Right lung (tissue), 10 donors: ENCODE measurements at places on chromosomes 3 and 15. TPM values are rescaled to one million over a fixed set of nuclear protein-coding genes. Genes with fewer than 3 reads are reported as not detected.

LRTM1 gene
- not detected for polyA plus RNA-seq

DNA sequence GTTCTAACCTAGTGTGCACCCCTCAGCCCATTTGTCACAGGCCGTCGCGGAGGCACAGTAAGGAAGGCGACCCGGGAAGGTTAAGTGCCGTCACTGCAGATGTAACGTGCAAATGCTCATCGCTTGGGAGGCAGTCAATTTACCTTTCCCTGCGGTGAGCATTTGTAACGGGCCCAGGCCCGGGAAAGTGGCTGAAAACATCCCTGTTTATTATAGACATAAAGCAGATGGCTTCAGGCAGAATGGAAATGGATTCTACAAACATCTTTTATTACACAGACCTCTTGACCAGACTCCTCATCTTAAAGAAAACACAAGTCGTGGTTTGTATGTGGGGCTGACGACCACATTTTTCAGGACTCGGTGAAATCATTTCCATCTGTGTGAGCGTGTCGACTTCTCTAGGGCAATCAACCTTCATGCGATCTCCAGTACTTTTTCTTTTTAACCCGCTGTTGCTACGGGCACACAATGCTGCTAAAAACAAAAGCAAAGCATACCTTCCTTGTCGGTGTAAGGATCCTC, 43.6 kb downstream of the NMNAT3 start:
- no peak for DNase-seq

DNA sequence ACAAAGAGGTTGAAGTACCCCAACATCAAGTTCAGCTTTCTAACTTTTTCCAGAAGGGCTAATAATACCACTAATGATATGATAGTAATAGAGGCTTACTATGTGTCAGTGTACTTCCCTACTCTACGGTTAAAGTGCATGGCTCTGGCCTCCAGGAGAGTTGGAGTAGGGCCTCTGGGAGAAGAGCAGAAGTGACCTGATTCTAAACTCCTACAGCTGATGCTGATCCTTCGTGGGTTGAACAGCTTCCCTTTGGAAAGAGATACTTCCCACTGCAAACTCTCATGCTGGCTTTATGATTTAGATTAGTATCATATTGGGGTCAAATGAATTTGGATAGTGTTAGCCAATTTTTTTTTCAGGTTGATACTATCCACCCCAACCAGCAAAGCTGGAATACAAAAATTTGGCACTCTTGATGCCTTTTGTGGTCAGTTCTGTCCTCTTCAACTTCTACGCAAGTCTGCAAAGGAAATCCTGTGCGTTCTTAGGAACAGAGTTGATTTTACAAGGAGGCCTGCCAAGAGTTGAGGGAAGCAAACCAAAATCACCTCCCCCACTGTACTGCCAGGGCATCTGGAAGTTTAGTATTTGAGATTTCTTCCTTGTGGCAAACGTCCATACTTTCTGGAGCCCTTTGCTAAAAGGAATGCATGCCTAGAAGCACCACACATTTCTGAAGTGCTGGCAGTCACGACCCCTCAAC, 17.8 kb downstream of the TMEM212 start:
- DNase-seq: no peak

ANKDD1A gene
- polyA plus RNA-seq: 12.8 TPM

TRH gene
- polyA plus RNA-seq: 0.14 TPM

DNA sequence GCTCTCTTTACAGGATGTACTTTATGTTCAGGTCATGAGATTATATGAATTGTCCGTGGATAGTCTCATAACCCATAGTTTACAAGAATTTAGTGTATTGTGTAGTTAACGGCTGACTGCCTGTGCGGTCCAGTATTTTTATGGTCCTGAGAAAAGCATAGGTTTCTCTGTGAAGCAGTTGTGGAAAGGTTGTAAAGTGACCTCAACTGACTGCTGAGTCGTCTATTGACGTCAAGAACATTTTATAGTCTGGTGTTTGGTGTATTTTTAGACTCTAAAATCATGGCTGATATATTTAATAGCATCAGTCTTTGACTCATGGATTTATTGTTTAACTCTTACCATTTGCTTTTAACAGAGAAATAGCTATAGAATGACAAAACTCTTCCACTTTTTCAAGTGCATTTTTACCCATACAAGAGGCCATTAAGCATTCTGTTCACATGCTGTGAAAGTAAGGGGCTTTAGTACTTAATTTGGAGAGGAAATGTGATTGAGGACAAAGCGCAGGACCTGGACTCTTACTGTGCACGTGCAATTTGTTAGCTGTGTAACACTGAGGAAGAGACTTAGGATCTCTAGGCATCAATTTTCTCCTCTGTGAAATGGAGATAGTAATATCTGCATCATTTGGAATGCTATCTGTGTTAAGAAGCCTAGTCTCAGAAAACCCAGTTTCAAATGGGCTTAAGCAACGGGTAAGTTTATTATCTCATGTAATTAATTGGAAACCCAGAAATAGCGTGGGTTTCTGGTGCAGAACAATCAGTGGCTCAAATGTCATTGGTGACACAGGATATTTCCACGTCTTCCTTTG, 240.8 kb downstream of the NFKBIZ start:
- no peak for DNase-seq

DNA sequence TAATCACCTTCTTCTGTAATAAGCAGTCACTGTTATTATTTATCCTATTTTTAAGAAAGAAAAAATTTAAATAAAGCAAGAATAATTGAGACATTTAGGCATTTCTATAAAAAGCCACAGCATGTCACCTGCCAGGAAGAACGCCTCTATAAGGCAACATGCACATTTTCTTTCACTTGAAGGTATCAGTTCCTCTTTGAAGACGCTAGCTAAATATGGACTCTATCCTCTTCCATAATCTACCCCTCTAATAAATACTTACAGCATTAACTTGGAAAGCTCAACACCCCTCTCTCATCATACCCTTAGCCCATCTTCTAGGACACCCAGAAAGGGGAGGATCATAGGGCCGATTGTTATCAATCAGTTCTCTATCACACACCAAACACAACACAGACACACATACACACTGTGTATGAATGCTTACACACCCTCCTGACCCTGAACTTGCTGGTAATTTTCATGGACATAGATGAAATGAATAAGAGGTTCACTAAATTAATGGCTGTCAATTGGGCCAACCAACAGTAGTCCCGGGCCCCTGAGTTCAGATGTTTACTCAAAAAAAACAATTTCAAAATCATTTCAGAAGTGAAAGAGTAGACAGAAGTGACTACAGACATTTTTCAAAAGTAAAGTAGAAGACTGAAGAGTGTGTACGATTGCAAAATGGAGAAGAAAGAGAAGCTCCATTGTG, 102.5 kb downstream of the ZMAT3 start:
- DNase-seq: no peak

SLC22A13 gene
- 0.10 TPM for polyA plus RNA-seq

LMCD1 gene
- 77.8 TPM for polyA plus RNA-seq
